ENCODE measurements at places on chromosomes 2 and 18.

DNA sequence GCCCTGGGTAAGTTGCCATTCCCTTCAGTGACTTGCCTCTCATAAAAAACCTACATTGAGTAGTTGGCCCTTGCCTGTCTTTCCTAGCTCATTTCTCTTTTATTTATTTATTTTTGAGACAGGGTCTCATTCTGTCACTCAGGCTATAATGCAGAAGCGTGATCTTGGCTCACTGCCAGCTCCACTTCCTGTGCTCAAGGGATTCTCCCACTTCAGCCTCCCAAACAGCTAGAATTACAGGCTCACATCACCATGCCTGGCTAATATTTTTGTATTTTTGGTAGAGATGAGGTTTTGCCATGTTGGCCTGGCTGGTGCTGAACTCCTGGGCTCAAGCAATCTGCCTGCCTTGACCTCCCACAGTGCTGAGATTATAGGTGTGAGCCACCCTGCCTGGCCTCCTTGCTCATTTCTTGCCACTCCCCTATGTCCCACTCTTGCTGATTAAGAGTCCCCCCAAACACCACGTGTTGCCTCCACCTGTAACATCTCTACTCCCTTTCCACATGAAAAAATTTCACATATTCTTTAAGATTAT is 12.6 kb downstream of the EVA1A start:
- DNase-seq = no peak

DNA sequence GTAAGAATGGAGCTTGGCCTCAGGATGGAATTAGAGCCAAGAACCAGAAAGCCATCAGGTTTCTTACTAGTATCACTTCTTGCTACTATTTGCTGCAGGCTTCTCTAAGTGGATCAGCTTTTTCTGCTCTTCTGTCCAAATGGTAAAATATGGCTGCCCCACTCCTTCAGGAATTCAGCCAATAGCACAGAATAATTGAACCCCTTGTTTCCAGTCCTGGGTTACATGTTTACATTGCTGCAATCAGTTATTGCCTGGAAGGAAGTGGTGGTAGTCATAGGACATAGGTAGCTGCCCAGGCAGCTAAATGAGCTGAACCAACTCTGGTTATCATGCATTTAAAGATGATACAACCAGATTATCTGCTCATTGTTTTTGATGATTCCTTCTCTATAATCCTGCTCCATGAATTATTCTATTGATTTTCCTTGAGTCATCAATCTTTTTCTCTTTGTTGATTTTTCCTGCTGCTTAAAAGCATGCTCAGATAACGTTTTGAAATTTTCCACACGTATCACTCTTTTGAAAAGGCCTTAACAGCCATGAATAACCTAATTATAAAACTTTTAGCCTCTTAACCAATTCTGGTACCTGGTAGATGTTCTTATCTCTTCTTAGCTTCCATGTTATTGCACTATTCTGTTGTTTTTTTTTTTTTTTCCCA is 12.6 kb downstream of the AGPS start:
- DNase-seq = no peak

- no peak for DNase-seq
Measured at GRCh38 chr2:18903750-18904149, 314.4 kb upstream of the NT5C1B start.

DNA sequence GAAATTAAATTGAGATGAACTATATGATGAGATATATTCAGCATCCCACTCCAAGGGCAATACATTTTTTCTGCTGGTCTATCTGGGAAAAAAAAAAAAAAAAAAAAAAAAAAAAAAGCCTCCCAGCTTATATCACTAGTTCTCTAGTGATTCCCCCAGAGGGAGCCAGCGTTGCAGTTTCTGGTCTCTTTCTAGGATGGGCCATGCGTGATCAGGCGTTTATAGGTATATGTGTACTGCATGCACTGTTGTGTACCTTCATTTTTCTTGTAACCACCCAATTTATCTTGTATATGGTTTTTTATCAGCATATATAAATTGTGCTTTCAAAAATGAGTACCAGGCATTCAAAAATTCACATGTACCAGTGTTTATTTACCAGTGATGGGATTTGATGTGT is 35.1 kb downstream of the DCDC2C start:
- peak; percentile 1 for DNase-seq

DNA sequence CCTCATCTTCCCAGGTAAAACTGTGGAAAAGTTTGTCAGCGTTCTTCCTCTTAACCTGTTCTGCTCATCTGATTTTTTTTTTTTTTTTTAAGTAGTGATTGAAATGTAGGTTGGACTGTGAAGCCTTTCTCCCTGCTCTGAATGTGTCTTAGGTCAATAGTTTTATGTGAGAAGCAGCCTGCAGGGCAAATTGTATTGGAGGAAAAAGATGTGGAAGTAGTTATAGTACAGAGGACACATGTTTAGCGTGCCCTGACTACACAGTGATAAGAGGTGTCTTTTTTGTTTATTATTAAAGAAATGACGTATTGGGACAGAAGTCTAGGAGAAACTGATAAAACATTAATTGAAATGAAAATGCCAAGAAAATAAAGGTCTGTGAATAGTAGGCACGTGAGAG is 1.5 kb downstream of the MTA3 start:
- peak; percentile 2 for DNase-seq

- DNase-seq = no peak
Measured at GRCh38 chr18:77304268-77304667, 54.6 kb downstream of the GALR1 start.

DNA sequence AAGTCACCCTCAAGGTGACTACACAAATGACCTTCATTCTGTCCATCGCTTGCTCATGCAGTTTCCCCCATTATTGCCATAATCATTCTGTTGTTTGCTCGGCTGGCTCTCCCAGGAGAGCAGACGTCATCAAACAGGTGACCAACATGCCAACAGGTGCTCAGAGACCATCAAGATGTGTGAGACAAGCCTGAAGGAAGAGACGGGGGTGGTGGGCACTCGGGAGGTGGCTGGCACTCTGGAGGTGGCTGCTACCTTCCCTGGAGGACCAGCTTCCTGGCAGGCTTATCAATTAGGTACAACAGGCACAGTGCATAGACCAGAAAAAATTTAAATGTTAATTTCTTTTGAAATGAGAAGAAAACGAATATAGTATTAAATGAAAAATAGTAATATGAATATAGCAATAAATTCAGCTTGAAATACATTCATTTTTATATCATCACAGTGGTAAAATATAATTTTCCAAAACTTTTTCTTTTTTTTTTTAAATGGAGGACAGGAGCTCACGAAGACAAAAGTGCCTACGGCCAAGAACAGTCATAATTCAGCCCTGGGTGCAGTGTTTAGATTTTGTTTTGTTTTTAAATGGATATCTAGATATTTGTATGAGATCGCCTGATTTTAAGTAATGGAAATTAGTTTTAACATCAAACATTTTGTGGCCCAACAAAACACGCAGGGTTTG is 16.9 kb upstream of the HAAO start:
- no peak for DNase-seq

DNA sequence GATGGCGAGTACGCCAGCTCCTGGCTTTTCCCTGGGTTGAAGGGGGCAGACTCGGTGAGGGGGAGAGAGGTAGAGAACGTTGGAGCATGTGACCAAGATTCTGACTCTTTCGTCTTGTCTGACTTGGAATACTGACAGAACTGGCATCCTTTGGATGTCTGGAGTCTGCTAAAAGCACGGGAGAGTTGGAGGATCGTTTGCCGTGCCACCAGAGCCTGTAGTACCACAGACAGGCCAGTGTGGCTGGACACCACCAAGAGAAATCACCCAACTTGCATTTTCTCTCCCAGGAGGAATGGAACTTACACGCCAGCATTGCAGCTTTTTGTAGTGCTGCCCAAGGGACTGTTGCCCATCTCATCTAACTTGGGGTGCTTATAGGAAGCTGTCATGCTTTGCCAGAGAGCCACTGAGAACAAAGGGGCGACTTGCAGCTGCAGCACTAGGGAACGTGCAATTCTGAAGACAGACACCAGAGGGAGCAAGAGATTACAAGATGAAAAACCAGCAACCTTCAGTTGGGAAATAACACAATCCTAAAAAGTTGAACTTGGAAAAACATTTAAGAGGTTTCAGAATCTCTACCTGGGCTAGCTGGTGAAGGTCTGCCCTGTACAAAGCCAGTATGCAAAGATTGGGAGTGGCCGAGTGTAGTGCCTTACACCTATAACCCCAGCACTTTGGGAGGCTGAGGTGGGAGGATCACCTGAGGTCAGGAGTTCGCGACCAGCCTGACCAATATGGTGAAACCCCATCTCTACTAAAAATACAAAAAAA is 24.1 kb downstream of the PSMG2 start:
- peak; percentile 66 for DNase-seq

GRCh38 chr18:75406491-75407445 is 20.7 kb downstream of the SMIM21 start:
- DNase-seq = peak; percentile 17

- DNase-seq = no peak
Measured at GRCh38 chr18:79327199-79327721, 68.5 kb upstream of the NFATC1 start.

DNA sequence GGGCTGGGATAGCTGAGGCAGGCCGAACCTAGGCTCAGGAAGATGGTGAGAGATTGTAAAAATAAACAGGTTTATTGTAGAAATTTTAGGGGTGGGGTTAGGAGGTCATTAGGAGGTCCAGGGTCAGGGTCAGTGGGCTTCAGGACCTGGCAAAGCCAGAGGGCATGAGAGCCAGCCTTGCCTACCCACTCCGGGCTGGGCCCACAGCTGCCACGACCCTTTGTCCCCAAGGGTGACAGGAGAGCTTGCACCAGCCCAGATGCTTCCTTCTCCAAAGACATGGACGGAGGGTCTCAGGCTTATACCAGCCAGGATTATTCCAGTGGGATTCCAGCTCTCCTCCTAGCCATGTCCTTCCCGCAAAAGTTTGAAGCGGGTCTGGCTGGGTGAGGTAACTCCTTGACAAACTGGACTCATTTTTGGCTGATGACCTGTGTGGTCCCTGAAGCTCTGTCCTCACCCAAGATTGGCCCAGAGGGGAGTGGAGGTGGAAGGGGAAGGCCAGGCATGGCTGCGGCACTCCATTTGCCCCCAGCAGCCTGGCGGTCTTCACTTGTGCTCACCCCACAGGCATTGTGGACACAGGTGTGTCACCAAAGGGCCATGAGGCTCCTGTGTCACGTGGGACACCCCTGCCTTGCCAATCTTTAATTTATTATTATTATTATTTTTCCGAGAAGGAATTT is 23.8 kb upstream of the ATOH8 start:
- DNase-seq = no peak

- peak; percentile 72 for DNase-seq
Measured at GRCh38 chr2:234980451-234981187, 28.8 kb downstream of the SH3BP4 start.

GRCh38 chr2:149871091-149871885 is 283.7 kb upstream of the MMADHC start:
- DNase-seq = no peak

- no peak for DNase-seq
Measured at GRCh38 chr2:230930928-230931555, 6.0 kb upstream of the GPR55 start.

DNA sequence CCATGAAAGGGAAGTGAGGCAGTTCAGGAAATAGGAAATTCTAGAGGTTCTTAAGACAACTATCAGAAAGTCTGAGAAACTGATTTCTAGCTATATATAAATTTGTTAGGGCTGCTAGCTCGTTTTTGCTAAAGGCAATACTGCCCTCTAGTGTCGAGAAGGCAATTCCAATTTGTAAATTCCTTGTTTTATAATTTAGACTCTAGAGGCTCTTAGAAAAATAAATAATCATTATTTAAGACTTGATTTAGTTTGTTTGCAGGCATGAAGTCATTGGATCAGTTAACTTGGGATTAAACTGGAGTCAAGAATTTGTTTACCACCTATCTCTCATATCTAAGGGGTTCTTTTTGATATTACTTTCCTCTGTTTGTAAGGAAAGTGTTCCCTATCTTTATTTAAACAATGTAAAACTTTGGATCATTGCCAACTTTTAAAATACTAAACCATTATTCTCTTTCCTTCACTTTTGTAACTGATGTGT is 66.2 kb downstream of the ACVR2A start:
- peak; percentile 73 for DNase-seq

DNA sequence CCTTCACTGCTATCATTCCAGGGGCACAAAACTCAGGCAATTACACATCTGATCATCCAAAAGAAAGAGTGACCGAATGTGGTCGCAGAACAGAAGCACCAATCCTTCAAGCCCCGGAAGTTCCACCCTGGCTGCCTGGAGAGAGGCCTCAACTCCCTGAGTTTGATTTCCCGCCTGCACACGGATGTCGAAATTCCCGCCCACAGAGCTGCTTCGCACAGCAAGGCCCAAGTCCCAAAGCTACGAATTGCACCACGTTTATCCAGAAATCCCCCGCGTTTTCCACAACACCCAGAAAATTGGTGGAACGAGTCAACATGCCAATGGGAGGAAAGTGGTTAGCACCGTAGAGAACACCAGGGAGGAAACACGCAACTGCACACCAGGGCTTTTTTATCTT is 445.4 kb downstream of the EIPR1 start:
- DNase-seq = no peak

GRCh38 chr2:220346919-220347318 is 719.5 kb downstream of the SLC4A3 start:
- DNase-seq = no peak

DNA sequence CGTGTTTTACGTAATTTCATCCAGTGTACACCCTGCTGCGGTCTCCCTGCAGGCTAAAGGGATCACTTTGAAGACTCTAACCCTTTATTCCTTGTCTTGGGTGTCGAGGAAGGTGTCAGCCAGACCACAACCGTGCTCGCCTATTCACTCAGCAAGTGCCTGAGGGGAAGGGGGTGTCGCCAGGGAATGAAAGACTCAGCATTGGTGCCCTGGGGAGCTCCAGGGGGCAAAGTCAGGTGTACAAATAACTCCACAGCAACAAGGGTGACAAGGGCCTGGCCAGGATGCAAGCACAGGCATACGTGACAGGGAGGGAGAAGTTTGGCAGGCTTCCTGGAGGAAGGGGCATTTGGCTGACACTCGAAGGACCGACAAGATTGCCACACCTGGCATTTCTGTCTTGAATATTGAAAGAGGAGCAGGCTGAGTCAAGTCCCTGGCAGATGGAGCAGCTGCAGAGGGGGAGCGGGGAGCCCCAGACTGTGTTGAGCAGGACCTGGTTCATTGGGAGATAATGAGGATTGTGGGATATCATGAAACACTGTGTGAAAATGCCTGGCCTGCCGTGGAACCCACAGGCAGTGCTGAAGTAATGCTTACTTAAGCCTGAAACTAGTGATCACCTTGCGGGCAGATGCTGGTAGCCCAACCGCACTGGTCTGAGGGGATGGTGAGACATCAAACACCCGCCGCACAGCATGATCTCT is 93.9 kb downstream of the RHOB start:
- peak; percentile 40 for DNase-seq

DNA sequence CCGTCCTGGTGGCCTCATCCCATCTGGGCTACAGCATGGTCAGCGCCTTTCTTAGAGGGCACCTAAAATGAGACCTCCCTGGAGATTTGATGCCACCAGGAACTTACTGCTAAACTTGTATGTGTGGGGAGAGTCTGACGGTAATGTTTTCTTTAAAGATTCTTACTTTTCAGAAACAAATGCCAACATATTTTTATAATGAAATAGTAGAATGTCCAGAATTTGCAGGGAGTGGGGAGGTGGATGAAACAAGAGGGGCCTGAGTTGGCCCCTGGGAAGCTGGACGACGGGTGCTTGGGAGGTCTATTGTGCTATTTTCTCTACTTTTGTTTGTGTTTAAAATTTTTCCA is 118.8 kb upstream of the CTDP1 start:
- DNase-seq = no peak

All from amniotic epithelial cell (primary cell).